ENCODE measurements at places on chromosomes 6 and 20.
A peak's percentile ranks its signal among the peaks of the same experiment; 100 is the strongest.

- DNase-seq = no peak
Observed at GRCh38 chr6:25492951-25493350, 159.1 kb upstream of the SCGN start.

DNA sequence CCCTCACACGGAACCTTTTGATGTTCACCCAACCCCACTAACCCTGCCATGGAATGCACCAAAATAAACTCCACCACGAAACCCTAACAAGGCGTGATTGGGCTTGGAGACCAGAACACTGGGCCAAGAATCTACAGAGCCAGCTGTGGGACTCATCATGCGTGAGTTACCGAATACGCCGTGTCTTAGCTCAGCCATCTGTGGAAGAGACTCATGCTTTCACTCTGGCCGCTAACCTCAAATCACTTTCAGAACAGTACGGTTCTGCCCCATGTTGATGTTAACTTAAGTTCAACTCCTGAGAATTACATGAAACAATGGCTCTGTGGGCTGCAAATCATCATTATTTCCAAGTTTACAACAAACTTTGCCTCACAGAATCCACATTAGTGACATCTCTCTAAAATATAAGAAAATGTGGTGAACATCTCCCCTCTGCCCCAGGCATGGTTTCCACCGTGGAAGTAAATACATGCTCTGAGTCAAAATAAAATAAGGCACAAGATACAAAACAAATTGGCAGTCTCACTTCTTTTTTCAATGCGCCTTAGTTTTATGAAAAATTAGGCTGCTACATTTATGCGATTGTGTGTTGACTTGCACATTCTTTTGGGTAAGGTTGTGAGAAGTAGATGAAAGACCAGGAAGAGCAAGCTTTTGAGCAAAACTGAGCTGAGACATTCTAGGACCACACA lies 308.9 kb upstream of the EXOC2 start:
- DNase-seq = no peak

GRCh38 chr6:37731371-37731770 lies 33.7 kb upstream of the MDGA1 start:
- no peak for DNase-seq

DNA sequence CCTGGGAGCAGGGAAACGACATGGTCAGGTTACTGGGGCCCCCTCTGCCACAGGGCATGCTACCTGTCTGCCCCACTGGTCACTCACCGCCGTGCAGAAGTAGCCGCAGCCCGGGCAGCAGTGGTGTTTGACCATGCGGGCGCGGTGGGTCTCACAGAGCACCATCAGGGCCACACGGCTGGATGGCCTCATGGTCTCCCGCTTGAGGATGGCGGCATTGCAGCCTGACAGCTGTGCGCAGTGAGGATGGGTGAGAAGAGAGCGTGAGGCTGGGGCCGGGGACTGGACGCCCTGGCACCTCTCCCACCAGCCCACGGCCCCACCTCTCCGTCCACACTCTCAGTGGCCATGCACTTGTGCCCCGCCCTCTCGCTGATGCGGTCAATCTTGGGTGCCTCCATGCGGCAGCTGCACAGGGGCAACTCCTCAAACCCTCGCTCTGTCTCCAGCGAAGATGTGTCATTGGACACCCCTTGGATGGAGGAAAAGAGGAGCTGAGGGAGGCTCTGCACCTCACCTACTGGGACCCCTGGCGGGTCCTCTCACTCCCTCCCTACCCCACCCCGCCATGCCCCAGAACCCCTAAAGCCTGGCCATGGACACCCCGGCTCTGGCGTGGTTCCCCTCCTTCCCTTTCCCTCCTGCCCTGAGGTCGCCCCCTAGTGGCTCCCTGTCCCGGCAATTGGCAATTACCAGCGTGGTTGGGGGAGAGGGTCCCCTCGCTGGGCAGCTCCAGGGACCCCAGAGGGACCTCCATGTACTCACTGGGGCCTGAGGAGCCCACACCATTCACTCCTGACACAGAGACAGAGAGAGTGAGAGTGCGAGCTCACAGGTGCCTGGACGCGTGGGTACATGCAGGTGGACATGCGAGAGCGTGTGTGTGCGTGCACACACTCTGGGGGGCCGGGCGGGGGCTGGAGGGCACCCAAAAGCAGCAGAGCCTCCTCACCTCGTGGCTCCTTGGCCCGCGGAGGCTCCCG lies 8.9 kb downstream of the EHMT2 start:
- no peak for DNase-seq

DNA sequence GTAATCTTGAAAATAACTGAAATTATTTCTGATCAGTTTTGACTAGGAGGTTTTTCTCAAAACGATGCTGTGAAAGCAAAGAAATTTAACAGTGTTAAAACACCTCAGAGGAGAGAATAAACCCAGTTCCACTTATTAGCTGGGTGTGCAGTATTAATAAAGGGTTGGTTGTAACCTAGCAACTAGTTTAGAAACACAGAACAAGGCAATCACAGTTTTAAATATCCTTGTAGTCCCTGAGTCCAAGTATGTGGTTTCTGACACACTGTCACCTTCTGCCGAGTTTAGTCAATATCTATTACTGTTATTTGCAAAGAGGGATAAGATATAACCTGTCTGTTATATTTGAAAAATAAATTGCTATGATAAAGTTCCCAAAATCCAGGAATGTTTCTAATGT lies 70.2 kb upstream of the INSM1 start:
- DNase-seq = no peak

GRCh38 chr6:89836639-89837222 lies 7.1 kb downstream of the CASP8AP2 start:
- no peak for DNase-seq

DNA sequence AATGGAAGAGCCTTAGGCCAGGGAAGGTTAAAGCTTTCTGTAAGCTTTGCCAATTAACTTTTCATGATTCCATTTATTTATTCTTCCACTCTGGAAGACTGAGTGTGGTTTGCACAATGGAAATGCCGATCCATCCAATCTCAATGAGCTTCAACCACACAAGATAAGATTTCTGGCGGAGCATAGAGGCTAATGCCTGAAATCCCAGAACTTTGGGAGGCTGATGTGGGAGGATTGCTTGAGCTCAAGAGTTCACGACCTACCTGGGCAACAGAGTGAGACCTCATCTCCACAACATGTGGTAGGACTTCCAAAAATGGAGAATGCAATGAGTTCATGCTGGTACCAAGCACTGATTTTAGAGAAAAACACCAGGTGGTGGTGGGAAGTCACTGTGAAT lies 6.2 kb downstream of the ENPP1 start:
- no peak for DNase-seq

- DNase-seq = no peak
Observed at GRCh38 chr20:19449051-19449450, 236.6 kb downstream of the SLC24A3 start.

GRCh38 chr20:58381627-58382026 lies 7.4 kb upstream of the VAPB start:
- no peak for DNase-seq

DNA sequence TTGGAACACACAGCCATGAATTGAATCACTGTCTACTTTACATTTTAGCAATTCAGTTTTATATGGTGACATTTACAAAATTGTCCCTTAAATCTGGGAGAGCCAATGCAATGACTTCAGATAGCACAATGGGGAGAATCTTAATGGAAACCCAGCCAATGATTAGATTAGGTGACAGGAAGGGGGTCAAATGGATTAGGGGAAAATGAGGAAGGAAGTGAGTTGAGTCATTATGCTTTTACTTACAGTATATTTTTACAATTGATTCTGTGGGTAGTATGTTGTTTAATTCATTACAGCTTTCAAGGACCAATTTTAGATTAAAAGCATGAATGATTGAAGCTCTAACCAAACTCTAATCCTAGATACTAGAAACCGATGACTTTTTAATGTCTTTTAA lies 229.8 kb downstream of the SOX4 start:
- DNase-seq = no peak

DNA sequence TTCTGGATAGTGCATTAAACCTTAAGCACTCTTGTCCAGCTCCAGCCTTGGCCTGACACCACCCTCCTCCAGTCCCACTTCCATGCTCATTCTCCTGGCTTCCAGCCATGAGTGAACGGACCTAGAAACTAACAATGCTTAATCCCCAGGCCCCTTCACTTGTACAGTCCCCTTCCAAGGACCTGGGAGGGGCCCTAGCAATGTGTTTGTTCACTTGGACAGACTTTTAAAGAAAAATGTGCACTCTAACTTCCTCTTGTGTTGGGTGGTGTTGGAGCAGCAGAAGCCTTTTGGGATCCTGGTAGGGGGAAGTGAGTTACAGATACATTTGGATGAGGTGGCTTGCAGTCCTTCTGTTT lies 48.9 kb upstream of the CCN6 start:
- no peak for DNase-seq

- DNase-seq = no peak
Observed at GRCh38 chr6:1477432-1478090, 88.2 kb downstream of the FOXF2 start.

DNA sequence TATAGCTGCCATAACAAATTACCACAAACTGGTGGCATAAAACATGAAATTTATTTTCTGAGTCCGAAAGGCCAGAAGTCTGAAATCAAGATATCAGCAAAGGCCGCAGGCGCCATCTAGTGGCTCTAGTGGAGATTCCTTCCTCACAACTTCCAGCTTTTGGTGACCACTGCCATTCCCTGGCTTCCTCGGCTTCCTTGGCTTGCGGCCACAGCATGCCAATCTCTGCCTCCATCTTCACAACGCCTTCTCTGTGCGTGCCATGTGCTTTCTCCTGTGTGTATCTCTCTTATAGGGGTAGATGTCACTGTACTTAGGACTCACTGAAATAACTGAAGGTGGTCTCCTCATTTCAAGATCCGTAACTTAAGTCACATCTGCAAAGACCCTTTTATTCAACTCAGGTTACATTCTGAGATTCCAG lies 5.4 kb upstream of the PLAGL1 start:
- DNase-seq = peak; percentile 44

DNA sequence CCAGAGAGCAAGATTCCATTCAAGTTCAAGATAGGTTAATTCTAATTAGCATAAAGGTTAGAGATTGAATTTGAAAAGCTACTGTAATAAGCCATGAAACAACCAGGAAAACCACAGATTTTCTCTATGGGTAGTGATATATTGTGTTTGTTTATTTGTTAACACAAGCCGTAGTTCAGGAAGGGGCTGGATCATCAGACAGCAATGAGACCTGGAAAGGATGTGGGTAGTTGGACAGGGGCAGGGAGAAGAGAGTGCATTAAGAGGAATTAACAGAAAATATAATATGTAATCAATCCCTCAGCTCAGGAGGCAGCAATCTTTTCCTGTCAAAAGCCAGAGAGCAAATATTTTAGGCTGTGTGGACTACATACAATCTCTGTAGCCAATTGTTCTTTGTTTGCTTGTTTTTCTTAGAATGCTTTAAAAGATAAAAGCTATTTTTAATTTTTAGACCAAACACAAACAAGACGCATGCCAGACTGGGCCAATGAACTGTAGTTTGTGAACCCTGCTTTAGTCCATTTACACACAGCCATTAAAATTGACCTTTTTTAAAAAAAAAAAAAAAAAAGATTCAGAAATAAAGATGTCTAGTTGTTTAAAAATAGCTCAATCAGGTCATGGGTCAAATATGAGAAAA lies 398.7 kb upstream of the MARCKS start:
- DNase-seq = no peak

GRCh38 chr20:41065716-41066115 lies 37.1 kb downstream of the TOP1 start:
- DNase-seq = no peak

Data from MM.1S (cell line).